ENCODE measurements at places on chromosomes 12 and 14.

GRCh38 chr14:105489542-105490266 is 1.3 kb upstream of the TEDC1 start:
- DNase-seq, result peak; percentile 73

GRCh38 chr12:128783129-128783574 is 40.6 kb downstream of the SLC15A4 start:
- DNase-seq, result no peak

GRCh38 chr14:89870316-89870715 is 84.2 kb downstream of the EFCAB11 start:
- peak; percentile 40 for DNase-seq

GRCh38 chr14:99540196-99541032 is 59.2 kb downstream of the CCNK start:
- DNase-seq, result no peak

DNA sequence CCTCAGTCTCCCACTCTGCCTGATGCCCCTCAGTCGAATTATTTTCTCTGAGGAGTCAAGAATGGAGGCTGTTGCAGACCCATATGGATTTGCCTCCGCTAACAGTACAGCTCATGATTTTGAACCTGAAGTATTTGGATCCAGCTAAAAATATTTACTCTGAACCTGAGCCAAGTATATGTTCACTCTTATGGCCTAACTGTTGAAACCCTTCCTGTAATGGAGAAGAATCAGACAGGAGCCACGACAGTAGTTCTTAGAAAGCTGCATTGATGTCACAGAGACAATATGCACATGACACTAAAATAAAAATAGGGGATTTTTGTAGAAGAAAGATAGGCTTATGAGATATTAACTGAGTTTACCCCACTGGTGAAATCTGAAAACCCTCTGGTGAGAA is 1128.3 kb upstream of the FLRT2 start:
- no peak for DNase-seq

- peak; percentile 82 for DNase-seq
Measured at GRCh38 chr12:6825398-6826124, 2.6 kb upstream of the P3H3 start.

- peak; percentile 52 for DNase-seq
Measured at GRCh38 chr12:27818401-27818918, 38.4 kb upstream of the MANSC4 start.

- peak; percentile 86 for DNase-seq
Measured at GRCh38 chr12:6195665-6196535, 4.3 kb upstream of the CD9 start.

DNA sequence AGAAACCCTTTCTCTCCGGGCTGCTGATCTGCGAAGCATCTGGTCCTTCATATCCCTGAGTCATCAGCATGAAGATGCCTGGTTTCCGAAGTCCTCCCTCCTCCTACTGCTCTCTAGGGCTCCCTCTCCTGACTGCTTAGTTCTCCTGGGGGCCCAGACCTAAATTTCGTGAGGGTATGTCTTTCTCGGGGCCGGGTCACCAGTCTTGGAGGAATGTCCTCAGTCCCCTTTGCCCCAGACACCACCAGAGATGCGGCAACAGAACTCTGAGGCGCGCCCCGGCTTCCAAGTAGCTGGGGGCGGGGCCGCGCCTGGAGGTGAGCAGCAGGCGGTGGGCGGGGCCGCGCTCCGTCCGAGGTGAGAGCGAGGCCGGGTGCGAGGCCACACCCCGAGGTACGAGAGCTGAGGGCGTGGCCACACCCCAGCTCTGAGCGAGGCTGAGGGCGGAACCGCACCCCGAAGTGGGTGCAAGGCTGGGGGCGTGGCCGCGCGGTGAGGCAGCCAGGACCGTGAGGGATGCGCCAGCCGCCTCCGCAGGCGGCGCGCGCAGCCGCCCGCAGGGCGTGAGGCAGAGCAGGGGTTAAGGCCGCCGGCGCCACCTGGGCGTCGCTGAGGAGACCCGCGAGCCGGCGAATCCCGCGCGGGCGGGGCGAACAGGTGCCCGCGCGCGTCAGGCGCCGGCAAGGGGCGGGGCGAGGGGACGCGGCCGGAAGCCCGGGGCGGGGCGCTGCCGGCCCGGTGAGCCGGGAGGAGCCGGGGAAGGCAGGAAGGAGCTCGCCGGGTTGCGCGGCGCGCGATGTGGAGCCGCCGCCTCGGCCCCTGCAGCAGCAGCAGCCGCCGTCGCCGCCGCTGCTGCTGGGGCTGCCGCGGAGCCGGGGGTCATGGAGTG is at the start of gene BICDL1:
TSS of gene BICDL1 (plus strand) at position 765 of the 889 bp plus-strand sequence. CDS start 633 bp downstream, outside the sequence.
- DNase-seq, result peak; percentile 41

DNA sequence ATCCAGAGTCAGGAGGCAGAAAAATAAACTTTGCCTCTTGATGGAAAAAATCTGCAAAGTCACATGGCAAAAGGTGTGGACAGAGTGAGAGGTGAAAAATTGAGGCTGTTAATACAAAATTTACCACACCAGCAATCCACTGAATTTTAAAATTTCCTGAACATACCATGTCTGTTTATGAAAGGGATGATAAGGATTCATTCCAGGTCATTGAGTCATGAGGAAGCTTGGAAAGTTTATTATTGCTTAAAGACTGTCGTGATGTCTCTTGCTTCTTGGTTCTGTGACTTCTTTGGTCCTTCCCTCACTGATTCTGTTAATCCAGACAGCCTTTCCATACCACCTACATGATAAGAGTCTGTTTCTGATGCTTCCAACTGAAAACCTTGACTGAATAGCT is 73.2 kb downstream of the TTC6 start:
- no peak for DNase-seq

GRCh38 chr12:70652451-70652850 is 15.2 kb upstream of the PTPRB start:
- DNase-seq, result no peak

DNA sequence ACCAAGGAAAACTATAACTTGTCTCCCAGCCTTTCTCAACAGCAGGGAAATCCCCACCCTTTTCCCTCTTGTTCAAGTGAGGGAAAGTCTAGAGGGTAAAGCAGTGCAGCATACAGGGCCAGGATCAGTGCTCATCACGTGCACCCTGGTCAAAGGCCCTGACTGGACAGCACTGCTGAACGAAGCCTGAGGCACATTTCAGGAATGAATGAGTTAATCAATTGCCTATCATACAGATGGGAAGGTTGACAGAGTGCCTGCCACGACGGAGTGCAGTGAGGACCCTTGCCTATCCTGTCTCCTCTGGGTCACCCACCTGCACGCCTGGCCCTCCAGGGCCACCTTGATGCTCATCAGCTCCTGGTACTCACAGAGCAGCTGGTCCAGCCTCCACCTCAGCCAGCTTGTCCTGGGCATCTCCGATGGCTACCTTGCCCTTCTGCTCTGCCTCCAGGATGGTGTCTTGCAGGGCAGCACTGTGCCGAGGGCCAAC is 11.7 kb upstream of the KRT73 start:
- no peak for DNase-seq

GRCh38 chr12:2891240-2892053 is 756 bp downstream of the TULP3 start:
- DNase-seq, result peak; percentile 75

GRCh38 chr14:93709249-93709648 is 79.0 kb downstream of the PRIMA1 start:
- DNase-seq, result no peak

- peak; percentile 39 for DNase-seq
Measured at GRCh38 chr14:54147282-54147681, 190.7 kb upstream of the BMP4 start.

DNA sequence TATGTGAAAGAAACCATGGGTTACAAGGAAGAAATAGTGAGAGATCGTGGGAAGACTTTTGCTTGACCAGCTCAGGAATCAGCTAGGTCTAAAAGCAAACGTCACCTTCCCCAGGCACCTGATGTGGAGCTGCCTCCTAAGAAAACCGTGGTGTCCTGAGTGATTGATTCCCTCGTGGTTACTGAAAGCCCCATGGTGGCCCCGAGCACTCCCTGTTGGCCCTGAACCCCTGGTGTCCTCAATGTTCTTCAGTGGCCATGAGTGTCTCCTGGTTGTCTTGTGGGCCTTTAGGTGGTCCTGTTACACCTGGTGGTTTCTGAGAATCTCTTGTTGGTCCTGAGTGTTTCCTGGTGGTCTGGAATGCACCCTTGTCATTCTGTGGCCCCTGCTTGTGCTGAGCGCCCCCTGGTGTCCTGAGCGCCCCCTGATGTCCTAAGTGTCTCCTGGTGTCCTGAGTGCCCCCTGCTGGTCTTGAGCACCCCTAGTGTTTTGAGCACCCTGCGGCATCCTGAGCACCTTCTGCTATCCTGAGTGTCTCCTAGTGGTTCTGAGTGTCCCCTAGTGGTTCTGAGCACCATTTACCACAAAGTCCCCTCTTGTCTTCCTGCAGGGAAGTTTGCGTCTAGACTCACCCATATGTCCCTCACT is 518.7 kb downstream of the TMEM121 start:
- DNase-seq, result peak; percentile 22

DNA sequence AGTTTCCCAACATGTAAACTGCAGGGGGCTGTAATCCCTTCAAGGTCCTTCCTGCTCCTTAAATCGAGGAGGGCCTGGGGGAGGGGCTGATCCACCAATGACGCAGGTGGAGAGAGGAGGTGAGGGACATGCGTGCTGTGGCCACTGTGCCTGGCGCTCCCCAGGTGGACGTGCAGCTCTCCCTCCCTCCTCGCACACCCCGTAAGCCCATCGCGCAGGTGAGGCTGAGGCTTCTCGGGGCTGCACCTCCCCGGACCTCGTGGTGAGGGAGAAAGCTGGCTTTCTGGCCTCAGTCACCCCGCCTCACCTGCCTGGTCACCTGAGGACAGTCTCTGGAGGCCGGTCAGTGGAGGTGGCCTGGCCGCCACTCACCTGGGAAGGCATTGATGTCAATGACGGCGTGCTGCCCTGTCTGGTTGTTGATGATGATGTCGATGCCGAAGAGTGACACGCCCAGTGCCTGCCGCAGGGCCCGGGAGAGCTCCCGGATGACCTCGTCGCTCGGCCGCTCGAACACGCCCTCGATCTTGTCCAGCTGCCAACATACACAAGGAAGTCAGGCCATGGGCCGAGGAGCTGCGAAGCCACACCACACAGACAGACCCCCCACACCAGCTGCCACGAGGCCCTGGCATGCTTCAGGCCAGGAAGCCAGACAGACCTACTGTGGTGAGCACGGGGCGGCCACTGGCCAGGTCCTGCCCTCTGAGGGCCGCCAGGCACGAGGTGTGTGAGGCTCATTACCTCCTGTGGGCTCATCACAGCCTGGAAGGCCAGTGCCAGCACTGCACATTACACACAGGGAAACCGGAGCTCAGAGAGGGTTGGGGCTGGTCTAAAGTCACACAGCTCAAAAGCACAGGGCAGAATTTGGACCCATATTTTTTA is 23.3 kb downstream of the CHGA start:
- peak; percentile 58 for DNase-seq

GRCh38 chr14:100715803-100716202 is 10.9 kb upstream of the DLK1 start:
- DNase-seq, result no peak

- no peak for DNase-seq
Measured at GRCh38 chr12:6632026-6632983, 3.5 kb downstream of the LPAR5 start.

GRCh38 chr12:34107016-34107415 is 84.7 kb downstream of the ALG10 start:
- DNase-seq, result no peak

DNA sequence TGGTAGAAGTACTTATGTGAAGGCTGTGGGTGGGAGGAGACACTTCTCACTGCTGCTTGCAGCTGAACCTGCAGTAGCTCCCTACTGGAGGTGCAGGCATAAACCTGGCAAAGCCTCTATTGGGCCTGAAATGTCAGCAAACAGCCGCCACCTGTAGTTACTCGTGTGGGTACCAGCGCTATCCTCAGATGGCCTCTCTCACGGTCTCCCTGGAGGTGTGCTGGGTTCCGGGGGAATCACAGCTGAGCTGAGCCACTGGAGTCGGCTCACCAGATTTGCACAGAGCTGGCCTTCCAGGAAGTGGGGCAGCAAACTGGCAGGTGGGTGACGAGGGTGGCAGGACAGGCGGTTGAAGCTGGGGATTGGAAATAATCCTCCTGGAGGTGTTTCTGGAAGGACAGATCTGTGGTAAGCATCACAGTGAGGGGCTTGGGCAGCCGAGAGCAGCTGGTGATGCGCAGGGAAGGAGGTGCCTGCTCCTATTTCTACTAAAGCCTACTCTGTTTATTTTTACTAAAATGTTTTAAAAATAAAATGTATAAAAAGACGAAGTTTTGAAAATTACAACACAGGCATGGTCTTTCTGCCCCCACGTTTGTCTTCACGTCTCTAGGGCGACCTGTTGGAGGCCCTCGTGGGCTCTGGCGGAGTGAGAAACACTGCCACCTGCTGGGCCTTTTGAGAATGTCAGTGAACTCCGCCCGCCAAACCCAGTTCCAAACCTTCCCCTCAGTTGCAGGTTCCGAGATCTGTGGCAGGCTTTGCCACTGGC is 67.8 kb upstream of the PLEKHG3 start:
- no peak for DNase-seq

GRCh38 chr12:2481346-2481745 is 313.4 kb upstream of the FKBP4 start:
- no peak for DNase-seq

GRCh38 chr12:52166672-52167071 is 25.1 kb downstream of the KRT80 start:
- DNase-seq, result no peak
